ENCODE measurements at places on chromosomes 11 and 22.

DNA sequence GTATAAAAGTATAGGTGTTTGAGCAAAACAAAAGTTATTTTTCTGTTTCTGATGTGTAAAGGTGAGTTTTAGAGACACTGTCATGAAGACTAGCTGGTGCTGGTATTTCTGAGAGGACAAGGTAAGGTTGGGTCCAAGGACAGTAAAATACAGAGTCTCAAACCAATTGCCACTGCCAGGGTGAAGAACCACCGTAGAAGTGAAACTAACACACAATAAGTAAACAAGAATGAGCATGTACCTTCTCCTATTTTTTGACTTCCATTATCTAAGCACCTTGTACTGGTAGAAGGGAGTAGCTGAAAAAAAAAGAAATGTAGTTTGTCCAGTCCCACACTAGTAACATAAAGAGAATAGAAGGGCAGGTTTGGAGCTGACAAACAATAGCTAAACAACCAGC, 117.3 kb downstream of the TTC28 start:
- no peak for DNase-seq

GRCh38 chr11:34707462-34707840, 86.6 kb downstream of the EHF start:
- no peak for DNase-seq

GRCh38 chr22:39139933-39140332, 12.5 kb downstream of the CBX7 start:
- no peak for DNase-seq

DNA sequence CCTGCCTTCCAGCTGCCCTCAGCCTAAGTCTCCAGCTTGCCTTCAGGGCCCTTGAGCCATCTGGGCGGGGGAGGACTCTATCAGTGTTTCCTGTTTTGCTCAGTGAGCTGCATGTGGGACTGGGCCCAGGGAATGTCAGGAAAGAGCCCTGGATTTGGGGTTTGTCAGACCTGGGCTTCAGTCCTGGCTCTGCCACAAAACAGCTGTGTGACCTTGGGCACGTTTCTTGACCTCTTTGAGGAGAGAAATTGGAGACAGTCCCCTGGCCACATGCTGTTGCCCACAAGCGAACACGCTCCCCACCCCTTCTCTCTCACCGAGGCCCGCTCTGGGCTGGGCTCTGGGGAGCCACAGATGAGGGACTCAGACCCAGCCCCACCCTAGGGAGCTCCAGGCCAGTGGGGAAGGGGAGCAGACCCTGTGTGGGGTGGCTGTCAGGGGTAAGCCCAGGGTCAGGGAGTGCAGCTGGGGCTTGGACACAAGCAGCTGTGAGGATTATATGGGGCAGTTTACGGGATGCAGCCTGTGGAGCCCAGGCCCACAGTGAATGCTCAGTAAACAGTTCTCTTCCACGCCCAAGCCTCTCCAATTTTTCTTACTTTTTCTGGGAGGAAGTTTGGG, 12.3 kb downstream of the MYO7A start:
- no peak for DNase-seq

GRCh38 chr22:45769569-45770210, 98.1 kb downstream of the ATXN10 start:
- DNase-seq = no peak

- DNase-seq = no peak
Measured at GRCh38 chr11:29333993-29334775, 682.6 kb downstream of the KCNA4 start.

GRCh38 chr22:24176630-24177029, 4.7 kb upstream of the SUSD2 start:
- no peak for DNase-seq

GRCh38 chr11:2652333-2653197, 47.2 kb downstream of the KCNQ1OT1 start:
- DNase-seq = no peak

- DNase-seq = no peak
Measured at GRCh38 chr11:6328321-6328720, 8.0 kb upstream of the CAVIN3 start.

DNA sequence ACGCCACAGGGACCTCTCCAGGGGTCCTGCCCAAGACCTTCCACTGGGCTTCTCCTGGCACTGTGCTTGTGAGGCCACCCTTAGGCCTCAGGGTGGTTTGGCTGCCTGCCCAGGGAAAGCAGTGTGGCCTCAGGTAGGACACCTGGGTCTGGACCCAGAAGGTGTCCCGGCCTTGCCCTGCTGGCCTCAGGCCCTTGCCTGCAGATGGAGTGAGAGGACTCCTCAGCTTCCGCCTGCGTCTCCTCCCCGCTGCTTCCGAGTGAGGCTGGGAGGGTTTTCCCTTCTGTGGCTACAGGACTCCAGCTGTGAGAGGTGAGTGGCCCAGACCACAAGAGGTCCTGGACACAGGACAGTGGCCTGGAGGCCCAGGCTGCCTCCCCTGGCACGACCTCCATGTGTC, 60.4 kb downstream of the WNT7B start:
- DNase-seq = no peak

DNA sequence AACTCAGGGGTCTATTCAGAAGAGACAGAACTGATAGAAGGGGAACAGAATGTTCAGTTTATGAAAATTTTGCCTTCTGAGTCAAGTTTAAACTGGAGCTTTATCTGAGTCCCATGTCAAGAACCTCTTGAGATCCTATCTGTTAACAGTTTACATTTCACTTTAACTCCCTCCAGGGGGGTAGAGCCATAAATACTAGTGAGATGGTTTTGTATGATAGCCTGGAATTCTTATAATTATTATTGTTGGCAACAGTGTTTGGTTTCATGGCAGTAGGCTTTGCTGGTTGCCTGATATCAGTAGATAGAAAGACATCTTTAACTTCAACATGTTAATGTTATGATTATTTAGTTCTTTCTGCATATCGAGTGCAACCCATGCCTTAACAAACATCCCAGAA, 498.5 kb downstream of the INSC start:
- DNase-seq = no peak

GRCh38 chr11:124493016-124493655, 47.6 kb upstream of the OR8B8 start:
- no peak for DNase-seq

DNA sequence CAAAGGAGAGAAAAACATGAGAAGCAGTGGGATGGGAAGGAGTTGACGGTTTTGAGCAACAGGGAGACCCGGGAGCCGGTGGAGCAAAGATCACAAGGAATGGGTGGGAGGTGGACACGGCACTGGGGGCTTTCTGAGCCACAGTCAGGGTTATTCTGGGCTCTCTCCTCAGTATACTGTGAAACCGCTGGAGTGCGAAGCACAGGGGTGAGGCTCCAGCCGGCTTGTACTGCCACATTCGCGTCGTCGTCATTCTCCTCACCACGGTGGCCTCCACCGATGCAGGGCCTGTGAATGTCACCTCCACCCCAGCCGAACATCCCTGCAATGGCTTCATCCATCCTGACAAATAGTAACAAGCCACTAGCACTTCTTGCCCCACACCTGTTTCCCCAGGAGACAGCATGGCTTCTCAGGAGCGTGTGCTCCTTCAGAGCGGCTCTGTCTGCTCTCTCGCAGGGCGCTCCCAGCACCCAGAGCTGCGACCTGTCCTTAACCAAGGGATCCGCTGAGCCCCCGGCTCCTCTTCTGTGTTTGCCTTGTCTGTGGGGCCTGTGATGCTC, 1165.3 kb downstream of the TBC1D22A start:
- DNase-seq = no peak

DNA sequence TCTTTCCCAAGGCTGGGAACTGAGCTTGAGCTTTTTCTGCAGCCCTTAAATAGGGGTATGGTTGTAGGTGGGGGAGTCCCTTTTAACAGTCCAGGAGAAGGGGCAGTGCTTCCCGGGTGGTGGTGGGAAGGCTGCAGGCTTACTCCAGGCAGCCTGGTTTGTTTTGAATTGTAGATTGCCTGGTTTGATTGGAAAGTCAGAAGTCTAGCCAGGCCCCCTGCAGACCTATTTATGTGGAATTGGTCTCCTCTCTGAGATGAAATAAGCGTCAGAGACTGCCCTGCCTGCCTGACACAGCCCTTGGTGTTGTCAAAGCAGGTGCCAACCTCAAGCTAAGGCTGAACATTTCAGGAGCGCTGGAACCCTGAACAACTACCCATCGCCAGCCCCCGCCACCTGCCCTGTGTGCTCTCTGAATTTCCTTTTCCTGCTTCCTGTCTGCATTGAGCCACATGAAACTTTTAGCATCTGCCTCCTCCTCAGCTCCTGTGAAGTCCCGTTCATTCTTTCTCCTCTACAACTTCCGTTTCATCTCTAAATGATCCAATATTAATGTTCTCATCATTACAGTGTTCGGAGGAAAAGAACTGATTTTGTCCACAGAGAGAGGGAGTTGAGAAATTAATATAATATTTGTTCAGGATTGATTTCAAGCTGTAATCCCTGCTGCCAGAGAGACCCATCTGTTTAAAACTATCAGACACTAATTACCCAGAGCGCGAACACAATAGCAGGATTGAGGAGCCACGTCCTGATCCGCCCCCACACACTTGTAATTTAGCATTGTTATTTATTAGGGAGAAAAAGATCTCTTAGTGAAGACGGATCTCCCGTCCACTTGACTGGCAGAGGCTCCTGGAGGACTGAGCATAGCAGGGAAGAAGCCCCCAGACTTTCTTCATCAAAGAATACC, 136.5 kb downstream of the TRIM29 start:
- DNase-seq = no peak

DNA sequence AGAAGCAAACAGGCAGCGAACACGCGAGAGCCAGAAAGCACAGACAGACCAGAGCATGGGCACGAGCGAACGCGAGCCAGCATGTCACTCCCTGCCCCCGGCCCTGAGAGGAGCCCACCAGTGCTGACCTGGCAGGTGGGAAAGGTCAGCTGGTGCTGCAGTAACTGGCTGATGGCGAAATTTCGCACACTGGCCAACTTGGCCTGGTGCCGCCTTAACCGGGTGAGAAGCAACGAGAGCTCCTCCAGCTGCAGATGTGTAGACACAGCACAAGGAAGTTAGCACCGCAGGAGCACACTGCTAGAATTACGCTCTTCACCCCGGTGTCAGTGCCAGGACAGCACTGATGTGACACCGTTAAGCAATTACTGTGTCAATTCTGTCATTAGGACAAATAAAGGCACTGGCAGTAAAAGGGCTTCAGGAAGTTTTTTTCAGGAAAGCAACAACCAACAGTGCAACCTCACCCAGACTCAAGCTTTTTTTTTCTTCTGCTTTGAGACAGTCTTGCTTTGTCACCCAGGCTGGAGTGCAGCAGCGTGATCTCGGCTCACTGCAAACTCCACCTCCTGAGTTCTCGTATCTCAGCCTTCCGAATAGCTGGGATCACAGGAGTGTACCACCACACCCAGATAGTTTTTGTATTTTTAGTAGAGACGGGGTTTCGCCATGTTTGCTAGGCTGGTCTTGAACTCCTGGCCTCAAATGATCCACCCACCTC, 76.8 kb downstream of the C11orf58 start:
- DNase-seq = no peak

GRCh38 chr11:95378789-95379188, 147.8 kb upstream of the SESN3 start:
- no peak for DNase-seq

GRCh38 chr11:63877658-63878241, 38.8 kb downstream of the MARK2 start:
- DNase-seq = no peak

- no peak for DNase-seq
Measured at GRCh38 chr11:120324932-120325810, at the start of gene TLCD5. Gene TLCD5 (plus strand): TSS chr11:120325299. CDS start chr11:120327442, 2,143 bp downstream.

DNA sequence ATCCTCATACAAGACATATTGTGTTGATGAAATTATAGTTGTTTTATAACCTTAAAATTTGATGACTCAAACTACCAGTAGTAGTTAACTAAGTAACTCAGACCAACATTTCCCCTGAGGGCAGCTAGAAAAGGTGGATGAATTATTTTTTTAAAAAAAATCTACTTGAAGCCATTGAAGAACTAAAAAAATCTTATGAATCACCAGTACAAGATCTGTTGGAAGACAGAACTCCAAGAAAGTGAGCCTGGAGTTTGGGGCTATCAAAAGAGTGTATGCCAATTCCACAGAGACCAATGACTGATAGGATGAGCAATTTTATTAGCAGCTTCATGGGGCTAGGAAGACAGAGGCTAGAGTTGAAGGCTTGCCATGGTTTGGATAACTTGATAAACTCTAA, 72.4 kb downstream of the CYP2R1 start:
- DNase-seq = no peak

DNA sequence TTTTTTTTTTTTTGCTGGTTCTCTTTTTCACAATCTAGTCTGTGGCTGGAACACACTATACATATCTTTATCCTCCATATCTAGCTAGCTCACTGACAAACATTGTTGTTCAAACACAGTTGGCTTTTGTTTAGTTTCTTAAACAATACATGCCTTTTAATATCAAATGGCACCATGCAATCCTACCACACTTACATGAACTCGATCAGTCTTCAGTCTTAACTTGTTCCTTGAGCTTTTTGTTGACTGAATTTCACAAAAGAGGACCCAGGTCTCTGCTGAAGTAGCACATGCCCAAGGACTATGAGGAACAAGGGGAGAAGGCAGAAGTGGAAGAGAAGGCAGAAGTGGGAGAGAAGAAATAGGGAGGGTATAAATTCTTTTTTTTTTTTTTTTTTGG, 25.5 kb downstream of the TMEM123 start:
- no peak for DNase-seq

DNA sequence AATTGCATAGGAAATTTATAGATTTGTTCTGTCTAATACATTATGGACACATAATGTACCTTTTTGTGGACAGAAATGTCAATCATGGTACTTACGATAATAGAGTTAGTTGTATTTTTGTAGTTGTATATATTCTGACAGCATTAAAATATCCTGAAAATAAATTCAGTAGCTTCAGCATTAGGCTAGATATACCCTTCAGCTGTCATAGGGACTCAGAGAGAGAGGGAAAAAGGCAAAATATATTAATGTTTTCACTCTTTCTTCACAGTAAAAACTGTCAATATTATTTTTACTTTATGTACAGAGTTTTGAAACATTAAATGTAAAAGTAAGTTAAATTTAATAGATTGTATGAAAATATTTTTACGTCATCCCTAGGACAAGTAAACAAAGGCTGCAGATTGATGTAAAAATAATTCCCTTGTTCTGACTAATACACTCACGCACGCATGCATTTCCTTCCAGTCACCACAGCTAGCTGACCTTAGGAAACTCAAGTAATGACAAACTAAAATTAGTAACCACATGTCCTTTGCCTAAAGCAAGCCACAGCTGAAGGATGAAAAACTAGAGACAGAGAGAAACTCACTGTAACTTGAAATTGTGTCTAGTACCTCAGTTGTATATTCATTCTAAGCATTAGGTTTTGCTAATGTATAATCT, 104.7 kb upstream of the CARD18 start:
- DNase-seq = no peak

DNA sequence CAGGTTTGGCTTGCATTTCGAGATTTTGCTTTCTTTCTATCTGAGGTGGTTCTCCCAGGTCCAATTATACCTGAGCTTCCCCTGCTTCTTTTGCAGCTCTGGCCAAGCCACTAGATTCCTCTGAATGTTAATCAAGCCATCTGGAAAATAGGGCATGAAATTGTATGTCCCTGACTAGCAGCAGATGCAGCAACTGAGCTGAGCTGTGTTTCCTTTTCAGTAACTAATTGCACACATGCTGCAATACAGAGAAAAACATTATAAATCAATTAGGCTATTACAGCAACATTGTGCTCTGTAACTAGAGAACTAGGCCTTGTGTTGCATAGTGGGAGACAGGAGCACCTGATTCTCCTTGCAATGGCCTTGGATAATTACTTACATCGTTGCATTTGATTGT, 408.3 kb downstream of the ETS1 start:
- DNase-seq = no peak
